ENCODE measurements at places on chromosomes 7 and 10. TPM values are rescaled to one million over a fixed set of nuclear protein-coding genes. Genes with fewer than 3 reads are reported as not detected.

Gene CYP2C19
- total RNA-seq, result not detected

Gene RSBN1L
- 77.9 TPM for total RNA-seq

Gene CH25H
- 0.63 TPM for total RNA-seq

Gene PTPRE
- total RNA-seq, result 25.7 TPM

Gene TSPAN13
- total RNA-seq, result 63.9 TPM

Gene PAPOLB
- 3.8 TPM for total RNA-seq

Gene GATA3
- not detected for total RNA-seq
